HT1080 (cell line): ENCODE measurements at places on chromosomes 5 and 9.

DNA sequence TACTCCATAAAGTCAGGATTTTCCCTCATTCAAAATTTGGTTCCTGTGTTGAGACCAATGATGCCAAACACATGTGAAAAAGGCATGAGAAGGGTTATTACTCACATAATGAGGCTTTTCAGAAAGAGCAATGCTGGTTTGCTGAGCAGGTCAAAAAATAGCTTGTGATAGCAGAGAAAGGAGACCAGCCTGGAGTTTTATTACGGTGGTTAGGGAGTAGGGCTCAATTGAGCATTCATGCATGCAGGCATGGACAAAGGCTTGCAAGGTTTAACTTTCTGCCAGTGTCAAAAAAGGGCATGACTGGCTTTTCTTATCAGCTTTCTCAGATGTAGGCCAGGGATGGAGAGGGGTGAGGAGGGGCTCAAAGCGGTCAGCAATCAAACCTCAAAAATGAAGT lies 628.3 kb downstream of the DNAH5 start:
- DNase-seq, result no peak

DNA sequence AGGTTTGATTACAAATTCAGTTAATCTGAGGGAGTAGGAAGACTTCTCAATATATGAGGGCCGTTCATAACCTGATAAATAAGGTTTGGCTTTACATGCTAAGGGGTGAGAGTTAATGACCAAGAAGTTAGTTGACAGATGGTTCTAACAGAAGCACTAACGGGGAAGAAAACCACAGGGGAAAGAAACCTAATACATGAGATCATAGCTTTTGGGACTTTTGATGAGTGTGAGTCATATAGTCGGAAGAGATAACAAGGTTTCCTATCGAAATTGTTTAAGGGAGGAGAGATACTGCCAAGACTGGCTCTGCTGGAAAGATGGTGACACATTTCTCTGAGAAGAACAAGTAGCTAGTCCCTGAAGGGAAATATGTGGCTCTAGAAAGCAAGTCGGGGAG lies 140.1 kb downstream of the COX7C start:
- peak; percentile 41 for DNase-seq

GRCh38 chr5:140267201-140267540 lies 35.7 kb downstream of the PFDN1 start:
- no peak for DNase-seq

DNA sequence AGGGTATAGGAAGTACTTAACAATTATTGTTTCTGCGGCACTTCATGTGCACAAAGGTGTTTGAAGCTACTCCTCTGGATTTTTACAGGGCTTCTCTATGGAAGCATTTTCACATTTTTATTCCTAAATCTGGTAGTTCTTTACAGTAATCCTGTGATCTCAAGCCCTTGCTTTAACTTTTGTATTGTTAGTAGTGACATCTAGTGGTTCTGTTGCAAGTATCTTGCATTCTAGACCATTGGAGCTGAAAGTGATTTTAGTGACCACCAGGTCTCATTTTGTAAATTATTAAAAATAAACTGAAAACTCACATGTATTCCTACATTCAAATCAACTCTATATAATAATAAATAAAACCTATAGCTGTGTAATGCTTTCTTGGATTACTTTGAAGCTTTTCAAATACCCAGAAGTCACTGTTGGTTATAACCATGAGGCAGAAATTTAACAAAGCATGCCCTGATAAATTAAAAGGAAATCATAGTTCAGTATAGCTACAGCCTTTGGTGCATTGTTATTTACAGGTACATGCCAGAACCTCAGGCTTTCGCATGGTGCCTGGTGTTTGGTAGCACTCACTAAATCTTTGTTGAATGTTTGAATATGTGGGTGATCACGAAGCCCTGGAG lies 18.9 kb downstream of the RPS23 start:
- no peak for DNase-seq

DNA sequence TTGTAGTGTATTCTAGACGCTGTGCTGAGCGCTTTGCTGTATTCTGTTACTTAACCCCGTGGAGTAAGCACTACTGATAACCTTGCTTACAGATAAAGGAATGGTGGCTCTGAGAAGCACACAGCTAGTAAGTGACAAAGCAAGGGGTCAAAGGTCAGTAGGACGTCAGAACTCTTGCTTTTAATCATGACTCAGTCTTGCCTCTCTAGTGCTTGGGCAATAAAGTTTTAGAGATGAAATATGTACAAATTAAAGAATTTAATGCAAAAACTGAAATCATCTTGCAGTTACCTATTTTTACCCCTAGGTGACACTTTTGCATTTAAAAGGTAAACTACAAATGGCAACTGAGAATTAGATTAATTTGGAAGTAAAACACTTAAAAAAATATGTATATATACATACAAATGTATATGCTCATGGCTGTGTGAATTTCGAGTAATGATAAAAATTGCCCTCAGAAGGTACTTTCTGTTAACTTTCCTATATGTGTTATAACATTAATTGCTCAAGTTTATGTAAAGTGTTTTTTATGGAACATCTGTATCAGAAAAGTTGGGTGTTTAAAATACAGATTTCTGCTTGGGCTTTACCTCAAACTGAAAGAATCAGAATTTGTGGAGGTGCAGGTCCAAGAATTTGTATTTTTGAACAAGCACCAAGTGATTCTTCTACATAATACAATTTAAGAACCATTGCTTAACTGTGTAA lies 175.1 kb upstream of the DAB2 start:
- peak; percentile 37 for DNase-seq
